ENCODE measurements at places on chromosomes 11 and 22.

DNA sequence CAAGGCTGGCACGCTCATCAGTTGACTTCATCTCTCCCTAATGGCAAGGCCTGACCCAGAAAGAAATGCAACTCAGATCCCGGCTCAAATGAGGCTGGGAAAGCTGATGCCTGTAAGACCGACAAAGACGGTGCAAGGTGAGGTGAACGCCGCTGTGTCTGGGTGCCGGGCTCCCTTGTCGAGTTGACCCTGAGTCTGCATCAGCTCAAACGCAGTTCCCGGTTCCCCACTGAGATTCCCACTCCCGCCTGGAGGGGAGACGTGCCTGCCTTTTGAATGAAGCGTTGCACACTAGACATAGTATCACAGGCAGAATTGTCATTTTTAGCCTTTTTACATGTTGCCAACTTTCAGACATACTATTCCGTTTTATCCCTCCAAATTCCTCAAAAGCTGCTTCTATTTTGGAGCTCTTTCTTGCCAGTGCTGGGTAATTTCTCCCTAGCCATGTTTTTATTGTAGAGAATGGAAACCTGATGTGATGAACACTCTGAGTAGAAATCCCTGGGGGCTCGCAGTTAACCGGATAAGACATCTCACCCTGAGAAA is 831 bp upstream of the TP53AIP1 start:
- no peak for DNase-seq

DNA sequence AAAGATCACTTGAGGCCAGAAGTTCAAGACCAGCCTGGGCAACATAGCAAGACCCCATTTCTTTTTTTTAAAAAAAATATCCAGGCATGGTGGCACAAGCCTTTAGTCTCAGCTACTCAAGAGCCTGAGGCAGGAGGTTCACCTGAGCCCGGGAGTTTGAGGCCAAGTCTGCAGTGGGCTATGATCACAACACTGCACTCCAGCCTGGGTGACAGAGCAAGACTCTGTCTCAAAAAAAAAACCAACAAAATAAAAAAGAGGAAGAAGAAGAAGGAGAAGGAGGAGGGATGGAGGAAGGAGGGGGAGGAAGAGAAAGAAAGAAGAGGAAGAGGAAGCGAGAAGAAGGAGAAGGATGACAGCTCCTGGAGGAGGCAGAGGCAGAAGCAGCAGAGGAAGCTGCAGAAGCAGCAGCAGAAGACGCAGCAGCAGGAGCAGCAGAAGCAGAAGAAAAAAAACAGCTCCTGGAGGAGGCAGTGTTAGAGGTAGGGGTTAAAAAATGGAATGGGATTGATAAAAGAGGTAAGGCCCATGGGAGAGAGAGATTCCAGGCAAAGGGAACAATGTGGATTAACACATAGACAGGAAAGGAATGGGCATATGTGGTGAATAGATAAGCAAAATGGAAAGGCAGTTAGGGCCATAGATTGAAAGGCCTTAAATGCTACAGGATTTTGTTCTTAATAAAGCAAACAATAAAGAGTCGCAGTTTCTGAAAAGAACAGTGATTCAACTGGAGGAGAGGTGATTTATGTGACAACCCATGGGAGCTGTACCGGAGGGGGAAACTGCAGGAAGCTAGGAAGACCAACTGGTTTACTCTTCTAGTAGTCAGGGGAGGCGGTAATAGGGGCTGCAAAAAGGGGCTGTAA is 10.9 kb downstream of the PRCP start:
- DNase-seq: no peak

DNA sequence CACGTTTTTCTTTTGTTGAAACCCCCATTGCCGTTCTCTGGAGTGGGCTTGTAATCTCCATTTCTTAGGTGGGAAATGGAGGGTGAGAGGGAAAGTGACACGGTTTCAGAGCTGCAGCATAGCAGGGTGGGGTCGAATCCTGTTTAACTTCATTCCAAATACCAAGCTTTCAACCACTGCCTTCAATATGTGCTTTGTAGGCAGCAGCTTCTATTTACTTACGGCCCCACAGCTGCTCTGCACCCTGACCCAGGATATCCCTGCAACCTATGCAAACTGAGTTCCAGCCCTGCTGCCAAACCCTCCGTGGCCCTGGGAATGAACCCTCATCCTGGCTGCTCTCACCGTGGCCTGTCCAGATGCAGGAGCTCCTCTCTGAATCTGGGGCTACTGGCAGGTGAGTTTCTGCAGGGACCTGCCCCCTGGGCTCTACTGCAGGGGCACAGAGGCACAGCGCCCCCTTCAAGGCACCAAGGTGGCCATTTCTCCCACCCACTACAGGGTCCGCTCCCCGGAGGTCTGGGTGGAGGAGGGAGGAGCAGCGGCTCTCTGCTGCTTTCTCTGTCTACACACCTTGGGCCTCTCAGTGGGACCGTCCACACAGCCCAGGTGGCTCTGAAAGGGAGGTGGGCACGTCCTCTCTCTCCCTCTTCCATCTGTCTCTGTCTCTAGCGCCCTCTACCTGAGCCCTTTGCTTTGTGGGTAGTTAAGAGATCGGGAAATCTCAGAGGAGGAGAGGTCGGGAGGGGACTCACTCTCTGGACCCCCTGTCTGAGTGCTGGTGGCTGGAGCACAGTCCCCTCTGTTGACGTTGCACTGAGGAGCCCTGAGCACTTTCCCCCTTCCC is 279.1 kb downstream of the BRD1 start:
- no peak for DNase-seq

DNA sequence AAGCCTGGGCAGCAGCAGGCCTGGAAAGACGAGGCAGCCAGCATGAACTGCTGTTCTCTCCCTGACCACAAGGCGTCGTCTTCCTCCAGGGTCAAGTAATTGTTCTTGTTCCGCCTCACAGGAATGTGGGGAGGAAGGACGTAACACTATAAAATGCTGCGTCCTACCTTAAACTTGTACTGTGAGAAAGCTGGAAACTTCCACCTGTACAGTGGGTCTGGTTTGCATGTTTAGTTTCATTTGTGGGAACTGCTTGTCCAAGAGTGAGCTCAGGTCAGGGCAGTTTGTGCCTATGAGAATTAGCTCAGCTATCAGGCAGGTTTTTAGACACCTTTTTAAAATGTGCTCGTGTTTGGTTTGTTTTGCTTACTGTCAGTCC is 55.2 kb downstream of the PANX1 start:
- DNase-seq: no peak

DNA sequence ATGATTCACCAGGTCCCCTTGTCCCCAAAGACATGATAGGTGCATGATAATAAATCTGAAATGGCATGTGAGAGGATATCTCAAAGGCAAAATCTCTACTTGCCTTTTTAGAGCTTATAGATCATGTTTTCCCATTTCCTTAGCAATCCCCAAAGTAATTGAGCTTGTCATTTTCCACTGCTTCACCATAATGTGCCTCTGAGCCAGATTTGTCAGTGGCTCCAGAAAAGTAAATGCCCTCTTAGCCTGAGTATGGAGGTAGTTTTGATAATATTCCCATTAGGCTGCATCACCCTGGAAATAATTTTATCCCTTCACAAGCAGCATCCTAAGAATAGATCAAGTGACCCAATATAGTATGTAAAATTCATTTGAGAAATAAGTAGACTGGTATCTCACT is 36.7 kb upstream of the ADSL start:
- no peak for DNase-seq

- no peak for DNase-seq
Observed at GRCh38 chr11:107044503-107044902, 26.2 kb upstream of the GUCY1A2 start.

DNA sequence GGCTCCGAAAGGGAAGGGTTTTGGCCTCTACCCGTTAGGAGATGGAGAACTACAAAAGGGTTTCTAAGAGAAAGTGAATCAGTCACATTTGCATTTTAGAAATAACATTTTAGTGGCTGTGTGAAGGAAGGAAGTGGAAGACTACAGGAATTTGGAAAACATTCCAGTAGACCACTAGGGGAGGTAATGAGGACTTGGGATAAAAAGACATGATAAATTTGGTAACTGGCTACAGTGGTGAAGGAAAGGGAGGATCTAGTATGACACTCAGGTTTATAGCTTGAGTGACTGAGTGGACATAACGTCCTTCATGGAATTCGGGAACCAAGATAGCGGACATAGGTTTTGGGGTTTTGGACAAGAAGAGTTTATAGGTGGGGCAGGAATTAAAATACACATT is 7.0 kb upstream of the RRM1 start:
- no peak for DNase-seq

DNA sequence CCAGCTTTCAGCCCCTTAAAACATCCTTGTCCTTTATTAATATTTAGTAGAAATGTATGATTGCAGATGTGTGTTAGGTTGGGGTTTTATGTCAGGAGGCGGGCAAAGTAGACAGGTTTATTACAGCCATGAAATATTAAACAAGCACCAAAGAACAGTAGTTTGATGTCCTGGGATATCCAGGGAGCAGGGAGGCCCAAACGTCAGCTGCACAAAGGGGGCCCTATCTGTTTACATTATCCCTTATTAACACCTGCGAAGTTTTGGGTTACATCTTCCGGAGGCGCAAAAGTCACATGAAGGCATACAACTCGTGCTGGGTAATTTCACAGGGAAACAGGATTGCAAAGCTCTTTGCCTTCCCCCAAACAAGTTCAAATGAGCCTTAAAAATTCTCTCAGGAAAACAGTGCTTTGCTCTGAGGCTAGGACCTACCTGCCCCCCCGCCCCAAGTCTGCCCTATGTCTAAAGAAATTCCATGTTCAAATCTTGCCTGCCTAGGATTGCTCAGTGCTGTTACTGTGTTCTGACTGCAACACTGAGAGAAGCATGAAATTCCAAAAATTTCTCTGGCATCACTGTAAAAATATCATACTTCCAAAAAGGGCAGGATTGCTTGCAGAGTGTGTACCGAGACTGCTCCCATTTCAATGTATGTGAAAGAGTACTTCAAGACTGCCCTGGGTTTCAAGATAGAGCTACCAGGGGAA is 8.9 kb downstream of the MN1 start:
- DNase-seq: no peak

- DNase-seq: no peak
Observed at GRCh38 chr22:27314276-27314807, 487.2 kb downstream of the MN1 start.

DNA sequence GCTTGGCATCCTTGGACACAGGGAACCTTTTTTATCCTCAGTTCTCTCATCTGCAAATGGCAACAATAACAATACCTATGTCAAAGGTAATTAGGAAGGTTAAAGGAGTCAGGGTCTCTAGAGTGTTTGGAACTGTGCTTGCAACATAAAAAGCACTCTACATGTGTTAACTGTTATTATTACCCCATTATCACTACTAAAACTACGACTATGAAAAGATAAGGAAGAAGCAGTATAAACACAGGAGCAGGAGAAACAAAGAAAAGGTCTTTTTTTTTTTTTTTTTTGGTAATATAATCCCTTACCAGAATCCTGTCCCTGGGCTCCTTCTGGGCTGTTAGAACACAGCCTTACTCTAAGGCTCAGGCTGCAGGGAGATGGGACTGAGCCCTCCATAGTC is 348.2 kb downstream of the CADM1 start:
- DNase-seq: no peak

- DNase-seq: peak; percentile 46
Observed at GRCh38 chr11:130247319-130247718, 67.4 kb downstream of the ZBTB44 start.

DNA sequence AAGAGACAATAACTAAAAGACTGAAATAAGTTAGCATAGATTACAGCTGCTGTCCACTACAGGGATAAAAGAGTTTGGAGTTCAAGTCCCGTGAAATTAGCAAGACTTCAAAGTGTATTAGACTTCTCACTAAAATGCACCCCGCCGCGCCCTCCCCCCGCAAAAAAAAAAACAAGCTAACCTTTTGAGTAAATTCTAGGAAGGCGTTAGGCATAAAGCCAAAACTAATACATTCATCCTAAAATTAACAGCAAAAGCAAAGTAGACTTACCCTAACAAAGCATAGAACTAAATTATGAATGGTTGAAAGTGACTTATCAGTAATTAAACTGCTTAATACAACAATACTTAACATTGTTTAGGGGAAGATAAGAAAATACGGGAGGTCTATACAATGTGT is 581.0 kb upstream of the CHORDC1 start:
- no peak for DNase-seq
